ENCODE measurements at places on chromosomes 11 and 22. TPM values are rescaled to one million over a fixed set of nuclear protein-coding genes. Genes with fewer than 3 reads are reported as not detected.

ARHGAP8 gene
- 0.61 TPM for total RNA-seq

GRCh38 chr11:30987819-30988218 lies 381.7 kb downstream of the DCDC1 start:
- no peaks in the 10 kb centered on the region for H3K36me3 ChIP-seq
- H3K27me3 ChIP-seq = no peaks in the 10 kb centered on the region
- no peak overlapping the region for H3K27ac ChIP-seq

DNA sequence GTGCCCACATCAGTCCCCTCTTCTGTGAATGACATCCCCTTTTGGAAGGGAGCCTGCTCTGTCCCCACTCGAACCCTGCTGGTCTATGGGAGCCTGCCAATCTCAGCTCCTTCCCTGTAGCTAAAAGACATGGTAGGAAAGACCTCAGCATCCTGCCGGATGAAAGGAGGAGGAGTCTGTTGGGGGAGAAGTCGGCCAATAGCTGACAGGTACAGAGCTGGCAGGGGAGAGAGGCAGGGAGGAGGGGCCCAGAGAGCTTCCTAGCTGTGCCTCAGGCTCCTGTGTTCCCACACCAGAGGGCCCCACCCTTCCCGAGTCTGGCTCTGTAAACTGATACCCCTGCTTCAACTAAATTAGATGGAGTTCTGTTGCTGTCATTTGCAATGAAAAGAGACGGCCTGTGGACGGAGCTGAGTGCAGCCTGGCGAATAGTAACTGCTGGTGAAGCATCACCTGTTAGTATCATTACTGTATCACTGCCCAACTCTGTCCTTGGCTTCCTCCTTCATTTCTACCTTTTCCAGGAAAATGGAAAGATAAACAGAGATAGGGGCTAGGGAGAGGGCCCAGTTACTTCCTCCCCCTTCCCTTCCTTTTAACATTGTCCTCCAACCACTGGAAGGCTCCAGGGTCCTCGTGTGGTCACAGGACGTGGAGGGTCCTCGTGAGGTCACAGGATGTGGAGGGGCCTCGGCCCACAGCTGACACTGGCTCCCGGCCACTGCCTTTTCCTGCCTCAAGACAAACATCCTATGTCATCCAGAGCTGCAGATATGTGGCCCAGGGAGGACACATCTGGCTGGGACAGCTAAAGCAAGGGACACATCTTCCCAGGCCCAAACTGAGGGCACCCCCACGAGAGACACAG lies 15.1 kb downstream of the FXYD6 start:
- H3K27ac ChIP-seq = peak overlapping the region; percentile 20
- peaks cover 5% of the 10 kb centered on the region for H3K4me1 ChIP-seq
- no peaks in the 10 kb centered on the region for H3K36me3 ChIP-seq
- no peak overlapping the region for H3K4me3 ChIP-seq
- DNase-seq = no peak
- H3K27me3 ChIP-seq = peaks cover 35% of the 10 kb centered on the region

DNA sequence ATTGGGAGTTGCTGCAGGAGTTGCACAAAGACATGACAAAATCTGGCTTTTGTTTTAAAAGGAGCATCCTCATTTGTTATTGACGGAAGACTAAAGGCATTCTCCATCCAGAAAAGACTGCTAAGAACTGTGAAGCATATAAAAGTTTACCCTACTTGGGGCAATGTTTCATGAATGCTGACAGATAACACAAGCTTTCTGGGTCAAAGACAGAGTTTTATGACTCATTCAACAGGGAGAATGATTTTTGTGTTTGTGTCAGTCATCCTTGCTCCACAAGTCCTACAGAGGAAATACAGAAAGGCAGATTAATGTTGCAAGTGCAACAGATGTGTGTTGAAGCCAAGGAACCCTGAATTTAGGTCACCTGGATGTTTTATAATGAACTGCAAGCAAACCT lies 2.5 kb downstream of the GLYATL1 start:
- no peak for DNase-seq
- no peaks in the 10 kb centered on the region for H3K4me1 ChIP-seq
- no peaks in the 10 kb centered on the region for H3K27me3 ChIP-seq
- H3K27ac ChIP-seq = no peak overlapping the region
- H3K4me3 ChIP-seq = no peak overlapping the region
